ENCODE measurements at places on chromosomes 11 and 22.

- DNase-seq, result no peak
These were observed 5.2 kb upstream of the RAB3IL1 start for GRCh38 chr11:61922539-61922938.

GRCh38 chr11:95003716-95004115 is 21.3 kb upstream of the KDM4E start:
- no peak for DNase-seq

DNA sequence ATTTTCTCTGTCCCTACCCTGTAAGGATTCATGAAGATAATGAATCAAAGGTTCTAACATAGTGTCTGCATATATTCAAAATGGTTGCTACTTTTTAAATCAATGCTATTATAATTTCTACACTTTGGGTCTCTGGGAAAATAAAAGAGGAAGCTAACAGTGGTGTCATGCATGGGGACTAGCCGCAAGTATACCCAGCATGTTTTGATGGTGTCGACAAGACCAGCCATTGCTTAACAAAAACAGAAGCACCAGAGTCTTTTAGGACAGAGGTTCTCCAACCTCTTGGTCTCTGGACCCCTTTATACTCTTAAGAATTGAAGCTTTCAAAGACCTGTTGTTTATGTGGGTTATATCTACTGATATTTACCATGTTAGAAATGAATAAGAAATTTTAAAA is 37.8 kb downstream of the RNF141 start:
- no peak for DNase-seq

GRCh38 chr22:39997939-39998726 is 3.4 kb downstream of the FAM83F start:
- no peak for DNase-seq

DNA sequence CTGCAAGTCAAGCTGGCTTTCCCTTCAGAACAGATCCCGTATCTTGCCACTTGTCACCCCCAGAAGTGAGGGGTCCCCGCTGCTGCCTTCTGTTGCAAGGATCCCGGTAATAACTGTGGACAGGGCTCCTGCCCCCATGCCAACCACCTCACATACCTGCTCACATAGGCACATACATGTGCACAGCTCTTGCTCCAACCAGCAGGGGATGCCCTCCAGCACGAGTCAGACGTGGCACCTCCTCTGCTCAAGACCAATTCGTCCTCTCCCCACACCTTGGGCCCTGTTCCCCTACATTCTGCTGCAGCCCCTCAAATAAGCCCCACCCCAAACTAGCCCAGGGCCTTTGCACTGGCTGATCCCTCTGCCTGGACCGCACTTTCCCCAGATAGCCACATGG is 163.3 kb downstream of the CRYBB2 start:
- no peak for DNase-seq

GRCh38 chr11:2518111-2518982 is 73.5 kb downstream of the KCNQ1 start:
- DNase-seq, result no peak

DNA sequence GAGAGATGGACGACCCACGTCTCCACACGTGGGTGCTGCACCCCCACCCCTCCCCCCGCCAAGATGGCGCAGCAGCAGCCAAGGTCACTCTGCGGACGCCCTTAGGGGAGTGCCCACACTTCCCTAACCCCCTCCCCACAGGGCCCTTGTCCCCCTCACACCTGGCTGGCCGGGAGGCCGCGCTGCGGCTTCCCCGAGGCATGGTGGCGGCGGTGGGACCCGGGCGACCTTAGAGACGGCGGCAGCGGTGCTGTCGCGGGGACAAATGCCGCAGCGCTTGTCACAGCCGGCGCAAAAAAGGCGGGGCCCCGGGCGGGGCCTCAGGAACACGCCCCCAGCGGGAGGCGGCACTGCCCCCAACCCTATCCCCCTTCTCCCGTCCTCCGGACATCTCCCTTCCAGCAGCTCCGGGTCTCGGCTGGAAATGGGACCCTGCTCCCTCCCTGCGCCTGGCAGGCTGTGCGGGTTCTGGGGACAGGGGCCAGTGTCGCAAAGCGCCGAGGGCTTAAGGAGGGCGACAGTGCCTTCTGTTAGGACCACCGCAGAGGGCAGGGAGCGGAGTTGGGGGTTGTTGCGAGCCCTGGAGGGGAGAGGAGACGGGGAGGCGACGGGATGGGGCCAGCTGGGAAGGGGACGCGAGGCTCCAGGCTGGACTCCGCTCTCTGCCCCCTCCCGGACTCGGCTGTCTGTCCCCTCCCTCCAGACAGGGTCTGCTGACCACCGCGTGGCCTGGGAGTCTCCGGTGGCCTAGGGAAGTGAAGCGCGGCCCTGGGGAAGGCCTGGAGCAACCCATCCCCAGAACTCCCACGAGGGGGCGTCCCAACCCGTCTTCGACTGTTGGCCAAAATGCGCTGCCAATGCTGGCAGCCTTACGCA is at the start of gene CHCHD10:
TSS of gene CHCHD10 (minus strand) at position 300 of the 876 bp plus-strand sequence. CDS start at position 202, 98 bp downstream.
- DNase-seq, result peak; percentile 81

DNA sequence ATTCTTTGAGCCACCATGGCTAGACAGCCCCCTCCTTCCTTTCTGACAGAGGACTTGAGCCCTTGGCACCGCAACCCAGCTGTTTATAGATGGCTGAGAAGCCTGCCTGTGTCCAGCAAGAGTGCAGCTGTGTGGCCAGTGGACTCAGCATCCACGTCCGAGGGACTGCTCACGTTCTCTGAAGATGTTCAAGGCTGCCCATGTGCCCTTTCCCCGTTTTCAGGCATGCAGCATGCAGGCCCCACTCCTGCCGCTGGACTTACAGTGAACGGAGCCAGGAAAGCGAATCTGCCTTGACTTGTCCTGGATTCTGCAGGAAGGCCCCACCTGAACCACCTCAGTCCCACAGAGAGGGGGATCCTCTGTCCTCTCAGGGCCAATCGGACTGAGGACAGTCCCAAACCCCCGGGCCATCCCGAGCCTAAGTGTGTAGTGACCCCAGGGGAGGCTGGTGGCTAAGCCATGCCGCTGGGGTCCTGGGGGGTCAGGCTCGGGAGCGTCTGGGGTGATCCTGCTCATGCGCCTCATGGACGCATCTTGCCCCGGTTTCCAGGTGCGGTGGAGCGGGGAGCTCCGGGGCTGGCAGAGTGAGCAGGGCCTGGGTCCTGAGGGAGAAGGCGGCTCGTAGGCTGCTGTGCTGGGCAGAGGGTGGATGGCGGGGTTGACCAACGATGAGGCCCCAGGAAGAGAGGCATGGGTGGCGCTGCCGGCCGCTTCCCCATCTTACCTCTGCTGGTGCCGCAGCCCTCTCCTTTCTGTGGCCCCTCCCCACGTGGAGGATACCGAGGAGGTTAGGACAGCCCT is 170.7 kb downstream of the CTTN start:
- DNase-seq, result no peak

DNA sequence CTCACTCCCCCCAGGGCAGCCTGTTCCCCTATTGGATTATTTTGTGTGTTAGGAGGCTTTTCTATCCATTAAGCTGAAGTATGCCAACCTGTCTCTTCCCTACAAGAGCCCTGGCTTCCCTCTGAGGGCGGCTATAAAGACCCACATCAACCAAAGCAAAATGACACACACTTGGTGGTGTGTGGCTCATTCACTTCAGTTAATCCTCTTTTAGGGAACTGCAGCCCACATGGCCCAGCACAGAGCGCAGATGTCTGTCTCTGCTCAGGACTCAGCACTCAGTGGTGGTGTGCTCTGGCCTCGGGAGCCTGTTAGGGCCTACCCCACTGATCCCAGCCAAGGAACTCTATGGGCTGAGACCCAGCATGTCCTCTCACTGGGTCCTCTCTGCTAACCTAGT is 32.2 kb upstream of the LRRC10B start:
- no peak for DNase-seq

- no peak for DNase-seq
These were observed 34.7 kb downstream of the GALNT18 start for GRCh38 chr11:11587122-11587521.

DNA sequence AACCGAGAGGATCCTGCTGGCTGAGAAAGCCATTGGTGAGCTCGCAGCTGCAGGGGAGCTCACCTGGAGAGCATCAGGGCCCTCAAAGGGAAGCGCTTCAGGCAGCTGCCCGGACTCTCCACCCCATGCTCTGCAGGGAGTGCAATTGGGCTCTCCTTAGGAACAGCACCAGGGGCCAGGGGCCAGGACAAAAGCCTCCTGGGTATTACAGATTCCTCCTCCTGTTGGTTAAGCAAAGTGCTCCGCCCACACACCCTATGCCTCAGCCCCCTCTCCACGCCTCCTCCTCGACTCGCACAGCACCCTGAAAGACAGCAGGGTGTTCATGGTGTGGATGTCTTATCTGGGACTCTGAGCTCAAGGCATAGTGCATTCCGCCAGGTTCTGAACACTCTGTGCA is 139.9 kb downstream of the SHANK2 start:
- no peak for DNase-seq

DNA sequence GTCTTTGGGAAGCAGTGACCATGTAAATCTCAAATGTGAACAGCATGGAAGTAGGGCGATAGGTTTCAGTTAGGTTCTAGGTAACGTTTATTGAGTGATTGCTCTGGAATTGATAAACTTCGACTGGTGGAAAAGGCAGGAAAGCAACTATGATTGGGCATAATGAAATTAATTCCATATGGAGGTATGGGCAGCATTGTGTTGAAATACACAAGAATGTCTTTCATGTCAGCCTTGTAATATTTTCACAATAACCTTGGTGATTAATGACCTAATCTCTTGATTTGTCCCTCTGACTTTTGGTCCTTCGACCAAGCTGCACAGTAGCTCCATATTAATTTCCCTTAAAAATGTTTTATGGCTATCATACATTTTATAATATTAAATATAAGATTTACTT is 2.8 kb downstream of the CEP57 start:
- no peak for DNase-seq

GRCh38 chr11:17314904-17315426 is 36.6 kb upstream of the NCR3LG1 start:
- no peak for DNase-seq

GRCh38 chr11:12761029-12761428 is 86.8 kb downstream of the TEAD1 start:
- no peak for DNase-seq

- DNase-seq, result no peak
These were observed 20.3 kb upstream of the MYRF start for GRCh38 chr11:61731952-61732675.

DNA sequence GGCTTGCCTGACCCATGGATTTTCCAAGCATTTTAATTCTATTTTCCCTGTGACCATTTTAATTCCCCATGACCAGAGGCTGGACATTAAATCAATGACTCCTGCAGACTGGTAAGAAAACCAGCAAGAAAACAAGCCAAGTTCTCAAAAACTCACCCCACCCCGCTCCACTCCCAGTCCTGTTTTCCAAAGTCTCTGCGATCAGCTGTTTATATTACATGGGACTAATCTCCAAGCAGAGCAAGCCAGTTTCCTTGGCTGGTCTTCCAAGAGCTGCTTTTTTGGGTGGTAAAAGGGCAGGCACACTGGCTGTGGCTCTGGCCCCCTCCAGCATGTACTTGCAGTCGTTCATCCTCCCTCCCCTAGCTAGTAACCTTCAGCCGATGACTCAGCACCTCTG is 97.9 kb downstream of the RRAS2 start:
- DNase-seq, result no peak

DNA sequence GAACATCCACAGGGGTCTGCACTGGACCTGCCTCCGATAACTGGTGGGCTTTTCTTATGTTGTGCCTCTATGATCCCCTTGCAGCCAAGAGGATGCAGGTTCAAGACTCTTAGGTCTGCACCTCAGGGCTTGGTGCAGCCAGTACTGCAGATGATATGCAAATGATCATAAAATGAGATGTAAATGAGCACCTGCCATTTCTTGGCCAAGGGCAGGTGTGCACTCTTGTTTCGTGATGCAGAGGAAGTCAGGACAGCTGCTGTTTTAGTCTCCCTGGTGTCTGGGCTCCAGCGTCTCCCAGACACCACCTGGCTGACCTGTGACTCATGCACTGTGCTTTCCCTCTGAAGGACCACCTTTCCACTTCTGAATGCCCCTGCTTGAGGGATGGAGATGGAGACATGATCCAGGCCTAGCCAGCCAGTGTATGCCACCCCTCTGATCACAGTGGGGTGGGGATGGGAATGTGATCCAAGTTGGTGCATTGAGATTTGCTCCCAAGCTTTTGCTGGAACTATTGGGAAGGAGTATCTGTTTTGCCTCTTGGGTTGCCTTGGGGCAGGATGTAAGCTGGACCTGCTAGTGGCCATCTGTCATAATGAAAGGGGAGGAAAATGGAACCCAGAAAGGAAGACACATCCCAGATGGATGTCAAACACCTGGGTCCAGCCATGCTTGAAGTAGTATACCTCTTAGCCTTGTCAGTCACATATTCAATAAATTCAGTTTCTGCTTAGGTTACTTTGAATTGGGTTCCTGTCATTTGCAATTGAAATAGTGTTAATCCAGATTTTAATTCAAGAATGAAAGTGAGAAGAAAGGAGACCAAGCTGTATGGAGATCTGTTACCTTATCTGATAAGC is 3.3 kb upstream of the KCNJ11 start:
- no peak for DNase-seq

GRCh38 chr11:85348945-85349344 is 278.2 kb downstream of the DLG2 start:
- DNase-seq, result no peak

- no peak for DNase-seq
These were observed 127.4 kb downstream of the ELP4 start for GRCh38 chr11:31636983-31637382.

DNA sequence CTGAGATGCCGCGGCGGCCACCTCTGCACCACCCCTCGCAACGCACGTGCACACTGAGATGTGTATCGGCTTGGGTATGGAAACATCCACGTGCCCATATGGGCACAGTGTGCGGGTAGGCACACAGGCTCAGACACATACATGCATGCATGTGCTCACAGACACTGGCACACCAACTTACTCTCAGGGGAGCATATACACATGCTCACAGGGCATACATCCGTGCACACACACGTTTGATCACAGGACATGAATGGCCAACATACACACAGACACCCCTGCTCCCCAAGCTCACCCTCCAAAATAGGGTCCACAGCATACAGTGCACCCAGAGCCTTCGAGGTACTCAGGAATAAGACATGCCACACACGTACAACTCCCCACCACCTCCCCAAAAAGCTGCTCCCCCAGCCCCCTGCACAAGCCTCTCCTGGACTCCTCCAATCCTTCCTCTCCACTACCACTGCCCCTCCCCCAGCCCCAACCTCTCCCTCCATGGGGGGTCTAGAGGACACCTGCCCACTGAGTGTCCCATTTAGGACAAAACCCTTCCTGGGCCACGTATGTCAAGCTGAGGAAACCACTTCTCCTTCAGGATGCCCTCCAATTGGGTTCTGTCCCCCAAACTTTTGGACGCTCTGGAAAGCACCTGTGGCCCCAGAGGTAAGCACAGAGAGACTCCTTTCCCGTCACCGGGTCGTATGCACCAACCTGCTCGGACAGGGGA is 53.1 kb downstream of the SLC22A12 start:
- DNase-seq, result no peak

DNA sequence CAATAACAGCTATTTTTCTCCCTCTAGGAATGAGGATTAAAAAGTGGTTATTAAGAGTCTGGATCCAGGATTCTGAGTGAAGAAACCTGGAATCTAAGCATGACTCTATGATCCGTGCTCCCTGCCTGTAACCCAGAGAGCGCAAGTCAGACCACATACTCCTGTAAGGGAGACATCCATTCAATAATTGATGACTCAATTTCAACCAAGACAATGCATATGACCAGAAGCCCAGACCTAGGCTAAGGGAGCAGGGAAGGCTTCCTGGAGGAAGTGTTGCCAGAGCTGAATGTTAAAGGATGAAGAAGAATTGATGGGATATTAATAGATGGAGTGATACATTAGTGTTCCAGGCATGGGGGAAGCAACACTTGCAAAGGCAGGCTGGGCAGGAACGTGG is 13.8 kb upstream of the PAMR1 start:
- no peak for DNase-seq

Measured in activated T-cell treated with anti-CD3 and anti-CD28 coated beads for 48 hours (primary cell).